Heart right ventricle (tissue), 16 donors: ENCODE measurements at places on chromosomes 16 and 17. TPM values are rescaled to one million over a fixed set of nuclear protein-coding genes. Genes with fewer than 3 reads are reported as not detected.

Gene MAZ
- 70.2 TPM for total RNA-seq

DNA sequence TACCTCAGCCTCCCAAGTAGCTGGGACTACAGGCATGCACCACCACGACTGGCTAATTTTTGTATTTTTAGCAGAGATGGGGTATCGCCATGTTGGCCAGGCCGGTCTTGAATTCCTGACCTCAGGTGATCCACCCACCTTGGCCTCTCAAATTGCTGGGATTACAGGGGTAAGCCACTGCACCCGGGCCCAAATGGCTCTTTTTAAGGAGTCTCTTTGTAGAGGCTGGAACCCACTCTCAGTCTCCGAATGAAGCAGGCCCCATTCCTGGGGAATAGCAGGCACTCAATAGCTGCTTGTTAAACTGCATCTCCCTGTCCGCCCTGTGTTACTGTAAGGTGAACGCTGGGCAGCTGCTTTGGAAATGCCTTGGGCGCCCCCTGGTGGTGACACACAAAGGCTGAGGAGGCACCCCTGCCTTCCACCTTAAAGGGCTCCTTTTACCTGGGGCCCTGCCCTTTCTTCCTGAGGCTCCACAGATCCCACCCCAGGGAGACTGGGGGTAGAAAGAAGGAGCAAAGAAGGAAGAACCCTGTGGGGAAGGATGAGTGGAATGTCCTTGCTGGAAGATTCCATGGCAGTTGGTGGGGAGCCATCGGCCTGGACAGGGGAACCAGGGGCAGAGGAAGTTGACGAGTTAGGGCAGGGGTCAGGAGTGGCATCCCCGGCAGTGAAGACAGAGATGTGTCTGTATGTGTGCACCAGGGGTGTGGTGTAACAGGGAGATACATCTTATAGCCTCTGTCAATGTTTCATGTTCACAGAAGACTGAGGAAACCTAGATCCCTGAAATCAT, 6.1 kb upstream of the SP2 start:
- peak; percentile 89 for DNase-seq

DNA sequence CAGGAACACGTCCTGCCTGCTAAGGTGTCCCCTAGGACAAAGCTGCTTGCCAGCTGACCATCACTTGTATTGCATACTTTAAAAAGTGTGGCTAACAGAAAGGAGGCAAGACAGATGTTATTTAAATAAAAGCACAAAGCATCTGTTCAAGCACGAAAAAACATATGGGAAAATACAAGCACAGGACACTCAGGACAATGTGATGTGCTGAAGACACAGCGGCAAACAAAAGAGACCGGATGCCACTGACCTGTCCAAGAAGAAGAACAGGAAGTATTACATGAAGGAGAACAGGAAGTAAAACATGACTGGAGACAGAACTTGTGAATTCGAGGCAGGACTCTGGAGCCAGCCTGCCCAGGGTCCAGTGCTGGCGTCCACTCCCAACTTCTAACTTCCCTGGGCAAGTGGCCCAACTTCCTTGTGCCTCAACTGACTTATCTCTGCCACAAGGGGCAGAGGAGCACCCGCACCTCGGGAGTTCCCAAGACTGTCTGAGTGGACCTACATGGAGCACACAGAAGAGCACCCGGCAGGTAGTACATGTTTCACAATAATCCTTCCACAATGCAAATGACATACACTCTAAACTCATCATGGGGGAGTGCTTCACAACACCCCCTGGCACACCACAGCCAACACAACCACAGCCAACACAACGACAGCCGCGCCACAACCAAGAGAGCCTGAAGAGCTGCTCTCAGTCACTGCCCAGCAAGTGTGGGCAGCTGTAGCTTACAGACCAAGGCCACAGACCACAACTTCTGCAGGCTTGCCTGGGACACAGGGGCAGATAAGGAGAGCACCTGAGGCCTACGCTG, 36.6 kb downstream of the ANKRD11 start:
- DNase-seq: peak; percentile 29

DNA sequence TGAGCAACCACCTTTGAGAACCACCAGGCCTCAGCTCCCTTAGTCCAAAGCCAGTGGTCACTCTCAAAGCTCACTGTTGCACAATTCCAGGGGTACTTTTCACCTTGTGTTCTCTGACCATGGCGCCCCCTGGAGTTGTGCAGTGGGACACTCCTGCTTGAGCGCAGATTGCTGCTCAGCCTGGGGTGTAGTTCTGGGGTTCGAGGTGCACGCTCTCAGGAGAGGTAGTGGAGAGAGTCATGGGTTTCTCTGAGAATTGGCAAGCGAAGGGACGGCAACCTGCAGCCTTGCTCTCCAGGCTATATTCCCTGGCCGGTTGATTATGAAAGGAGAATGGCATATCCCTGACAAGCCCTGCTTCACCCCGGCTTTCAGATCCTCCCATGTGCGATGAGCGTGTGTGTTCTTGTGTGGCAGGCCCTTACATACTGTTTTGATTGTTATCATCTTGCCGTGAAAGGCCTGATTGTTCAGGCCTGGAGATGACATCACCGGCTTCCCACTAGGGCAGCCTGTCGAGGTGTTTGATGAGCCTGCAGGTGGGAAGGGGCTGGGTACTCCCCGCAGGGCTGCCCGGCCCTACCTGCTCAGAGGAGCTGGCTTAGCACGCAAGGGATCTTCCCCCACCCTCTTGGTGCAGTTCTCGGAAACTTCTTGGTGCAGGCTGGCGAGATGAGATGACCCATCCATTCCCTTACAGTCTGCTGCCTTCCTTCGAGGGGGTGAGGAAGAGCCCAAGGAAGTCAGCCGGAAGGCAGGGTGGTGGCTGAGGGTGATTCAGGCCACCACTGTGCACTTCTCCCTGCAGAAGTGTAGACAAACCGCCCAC, 431.2 kb downstream of the SLC39A11 start:
- no peak for DNase-seq

DNA sequence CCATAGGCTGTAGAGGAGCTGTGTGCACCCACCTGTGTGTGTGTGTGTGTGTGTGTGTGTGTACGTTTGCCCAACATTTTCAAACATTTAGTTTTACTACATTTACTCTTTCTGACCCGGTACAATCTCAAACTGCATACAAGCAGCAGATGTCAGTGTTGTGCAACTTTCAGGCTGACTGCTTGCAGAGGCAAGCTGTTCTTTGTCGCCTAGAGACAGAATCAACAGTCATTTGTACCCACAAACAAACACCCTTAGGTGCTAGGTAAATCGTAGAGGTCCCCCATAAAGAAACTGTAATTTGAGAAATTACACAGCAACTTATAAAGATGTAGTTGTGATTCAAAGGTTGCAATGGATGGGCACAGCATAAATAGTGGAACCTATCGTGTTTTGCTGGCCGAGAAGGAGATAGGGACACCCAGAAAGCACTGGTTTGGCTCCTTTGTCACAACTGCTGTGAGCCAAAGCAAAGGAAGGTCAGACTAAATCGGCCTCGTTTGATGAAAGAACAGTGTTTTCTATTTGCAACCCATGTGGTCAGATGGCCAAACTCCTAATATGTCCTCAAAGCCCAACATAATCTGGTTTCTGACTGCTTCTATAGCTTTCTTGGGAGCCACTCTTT, 478.4 kb downstream of the TOX3 start:
- no peak for DNase-seq

- DNase-seq: no peak
These were observed 7.7 kb upstream of the RBFOX3 start for GRCh38 chr17:79618383-79619067.

Gene ITGB4
- total RNA-seq: 9.7 TPM

Gene KCNH4
- total RNA-seq: not detected

- no peak for DNase-seq
These were observed 2.9 kb upstream of the CACNG3 start for GRCh38 chr16:24253192-24253591.

DNA sequence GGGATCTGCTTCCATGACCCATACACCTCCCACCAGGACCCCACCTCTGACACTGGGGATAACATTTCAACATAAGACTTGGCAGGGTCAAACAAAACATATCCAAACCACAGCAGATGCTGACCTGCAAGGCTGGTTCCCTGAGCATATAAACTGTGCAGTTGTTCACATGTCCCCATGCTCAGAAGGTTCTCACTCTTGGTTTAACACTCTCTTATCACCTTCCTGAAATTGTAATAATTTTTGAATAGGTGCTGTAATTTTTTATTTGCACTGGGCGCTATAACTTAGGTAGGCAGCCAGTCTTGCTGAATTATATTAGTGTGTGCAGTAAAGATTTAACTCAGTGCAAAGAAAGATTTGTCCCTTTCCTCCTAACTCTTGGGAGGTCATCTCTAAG, 824.8 kb upstream of the SOX9 start:
- DNase-seq: no peak

DNA sequence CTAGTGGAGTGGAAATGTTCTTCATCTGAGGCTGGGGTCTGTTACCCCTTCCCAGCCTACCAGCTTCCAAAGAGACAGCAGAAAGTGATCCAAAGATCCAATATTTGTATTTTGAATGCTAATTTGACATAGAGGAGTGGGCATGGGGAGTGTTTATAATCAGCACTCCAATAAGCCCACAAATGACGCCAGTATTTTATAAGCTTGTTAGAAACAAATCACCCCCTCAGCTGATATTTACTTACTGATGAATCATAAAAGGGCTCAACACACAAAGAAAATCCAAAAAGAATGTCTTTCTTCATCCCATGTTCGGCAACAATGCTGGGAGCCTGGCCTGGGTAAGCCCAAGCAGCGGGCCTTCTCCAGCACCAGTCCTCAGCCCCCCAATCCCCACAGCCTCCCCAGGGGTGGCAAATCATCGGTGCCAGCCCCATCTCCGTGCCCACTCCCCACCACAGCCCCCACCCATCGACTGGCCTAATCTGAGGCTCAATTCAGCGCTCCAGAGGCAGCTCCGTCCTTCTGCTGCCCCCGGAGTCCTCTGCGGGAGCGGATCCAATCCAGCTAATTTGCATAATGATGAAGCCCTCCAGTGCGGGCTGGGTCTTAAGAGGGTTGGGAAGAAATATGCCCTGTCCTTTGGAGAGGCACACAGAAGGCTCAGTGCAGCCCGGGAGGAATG, 169.5 kb downstream of the C16orf78 start:
- no peak for DNase-seq

DNA sequence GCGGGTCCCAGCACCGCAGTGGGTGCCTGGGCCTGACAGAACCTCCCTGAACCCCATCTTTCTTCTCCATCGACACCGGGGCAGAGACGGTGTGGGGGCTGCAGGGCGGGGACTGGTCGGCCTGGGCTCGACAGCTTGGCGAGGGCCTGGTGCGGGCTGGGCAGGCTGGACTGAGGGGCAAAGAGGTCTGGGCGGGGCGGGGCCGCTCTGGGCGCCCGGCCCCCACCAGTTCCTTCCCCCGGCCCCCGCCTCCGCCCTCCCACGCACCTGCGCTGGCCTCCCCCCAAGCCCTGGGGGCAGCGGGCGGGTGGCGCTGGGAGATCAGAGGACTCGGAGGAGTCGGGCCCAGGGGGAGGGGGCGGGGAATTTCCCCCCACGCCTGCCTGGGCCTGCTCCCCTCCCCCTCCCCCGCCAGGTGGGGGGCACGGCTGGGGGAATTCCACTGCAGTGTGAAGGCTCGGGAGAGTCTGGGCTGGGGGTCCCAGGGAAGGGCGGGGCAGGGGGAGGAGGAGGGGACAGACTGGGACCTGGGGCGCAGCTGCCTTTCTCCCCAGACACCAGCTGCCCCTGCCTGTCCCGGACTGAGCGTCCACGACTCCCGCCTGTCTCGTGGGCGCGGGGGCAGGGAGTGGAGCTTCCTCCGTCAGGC, 877 bp upstream of the KREMEN2 start:
- DNase-seq: no peak

Gene AGRP
- not detected for total RNA-seq

- no peak for DNase-seq
These were observed 149.1 kb downstream of the VPS53 start for GRCh38 chr17:565521-565920.

Gene KRT32
- total RNA-seq: 0.14 TPM

Gene ABCC11
- total RNA-seq: not detected

- no peak for DNase-seq
These were observed 7.8 kb downstream of the ABR start for GRCh38 chr17:1171953-1172352.

GRCh38 chr16:15874745-15875314, 13.6 kb downstream of the CEP20 start:
- peak; percentile 20 for DNase-seq

DNA sequence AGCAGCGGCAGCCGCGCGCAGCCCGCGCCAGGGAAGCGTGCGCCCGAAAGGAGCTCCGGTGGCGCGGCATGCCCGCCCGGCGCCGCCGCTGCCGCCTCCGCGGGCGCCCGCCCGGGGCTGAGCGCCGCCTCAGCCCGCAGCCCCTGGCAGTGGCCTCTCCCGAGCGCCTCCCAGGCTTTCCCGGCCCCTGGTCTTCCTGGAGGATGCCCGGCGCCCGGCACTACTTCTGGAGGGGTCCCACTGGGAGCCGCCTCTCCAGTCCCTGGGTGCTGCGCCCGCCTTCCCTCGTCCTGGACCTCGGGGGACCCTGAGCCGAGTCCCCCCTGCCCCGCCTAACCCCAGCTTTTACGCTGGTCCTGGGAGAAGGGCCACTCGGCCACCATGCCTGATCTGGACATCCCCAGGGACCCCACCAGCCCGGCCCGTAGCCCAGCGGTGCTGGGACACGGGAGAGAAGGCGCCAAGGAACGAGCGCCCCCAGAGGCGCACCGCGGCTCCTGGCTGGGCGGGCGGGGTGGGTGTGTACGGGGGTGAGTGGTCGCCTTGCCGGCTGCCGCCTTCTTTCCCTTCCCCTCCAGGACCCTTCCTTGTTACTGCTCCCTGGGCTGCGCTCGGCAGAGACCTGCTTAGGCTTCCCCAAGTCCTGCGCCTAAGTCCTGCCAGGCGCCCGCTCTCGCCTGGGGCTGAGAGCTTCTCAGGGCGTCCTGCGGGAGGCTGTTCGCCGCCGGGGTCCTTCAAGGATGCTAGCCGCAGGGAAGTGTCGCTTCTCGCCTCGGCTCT, 704 bp downstream of the ASIC2 start:
- no peak for DNase-seq
